ENCODE measurements at places on chromosomes 3 and 15.

DNA sequence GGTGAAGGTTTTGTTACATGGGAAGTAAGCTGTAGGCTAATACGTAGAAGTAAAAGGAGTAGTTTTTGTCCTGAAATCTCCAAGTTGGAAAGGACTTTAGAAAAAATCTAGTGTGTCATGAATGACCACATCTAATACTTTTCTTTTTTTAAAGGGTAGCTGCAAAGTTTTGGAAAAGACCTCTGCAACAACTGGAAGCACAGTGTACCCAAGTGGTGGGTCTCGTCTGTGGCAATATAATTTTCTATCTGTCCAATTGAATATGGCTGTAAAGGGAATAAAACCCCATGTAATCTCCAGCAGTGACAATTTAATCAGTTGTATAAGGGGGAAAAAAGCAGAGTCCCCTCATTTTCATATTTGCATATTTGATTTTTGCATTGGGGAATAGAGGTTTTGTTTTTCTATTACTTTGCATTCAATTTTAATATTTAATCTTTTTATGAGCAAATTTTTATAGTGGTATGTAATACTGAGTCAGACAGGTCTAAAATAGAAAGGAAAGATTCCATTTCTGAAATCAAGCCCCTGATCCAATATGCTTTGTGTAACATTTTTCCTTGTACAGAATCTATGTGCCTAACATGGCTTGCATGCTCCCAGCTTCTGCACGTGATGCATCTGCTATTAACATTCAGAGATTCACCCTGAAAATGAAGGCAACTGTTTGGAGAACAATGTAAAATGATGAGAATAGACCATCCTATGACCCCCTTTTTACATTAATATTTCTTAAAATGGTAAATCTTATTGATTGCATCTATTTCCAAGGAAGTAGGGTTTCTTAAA is 531.4 kb downstream of the ZIC1 start:
- DNase-seq: no peak

- no peak for DNase-seq
These were observed 38.3 kb downstream of the SLC6A6 start for GRCh38 chr3:14440531-14441239.

DNA sequence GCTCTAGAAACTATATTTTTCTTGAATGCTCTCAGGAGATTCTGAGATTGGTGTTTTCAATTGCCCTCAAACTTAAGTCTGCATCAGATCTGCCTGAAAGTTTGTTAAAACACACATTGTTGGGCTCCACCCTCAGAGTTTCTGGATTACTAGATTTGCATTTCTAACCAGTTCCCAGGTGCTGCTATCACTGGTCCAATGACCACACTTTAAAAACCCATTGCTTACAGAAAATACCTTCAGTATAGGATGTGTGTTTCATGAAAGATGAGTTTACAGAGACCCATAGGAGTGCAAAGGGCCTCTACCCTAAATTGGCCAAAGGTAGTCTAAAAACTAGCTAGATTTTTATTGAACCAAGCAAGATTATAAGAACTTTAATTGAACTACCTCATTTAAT is 17.8 kb downstream of the GRM7 start:
- no peak for DNase-seq

DNA sequence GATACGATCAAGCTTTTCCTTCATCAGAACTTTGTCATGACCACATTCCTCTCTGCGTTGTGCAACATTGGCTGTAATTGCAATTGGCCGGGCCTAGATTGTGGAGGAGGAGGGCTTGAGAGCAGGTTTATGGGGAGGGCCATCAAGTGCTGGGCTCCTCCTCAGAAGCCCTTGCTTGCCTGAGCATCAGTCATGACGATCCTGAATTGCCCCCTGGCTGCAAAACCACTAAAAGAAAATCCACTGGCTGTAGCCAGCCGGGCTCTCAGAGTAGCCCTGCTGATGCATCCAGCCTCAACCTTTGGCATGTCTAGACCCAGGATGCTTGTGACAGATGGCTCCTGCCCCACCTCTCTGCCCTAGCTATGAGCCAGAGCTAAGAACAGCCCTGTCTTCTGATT is 13.4 kb upstream of the TRH start:
- DNase-seq: no peak

GRCh38 chr3:55698831-55699230 is 211.7 kb upstream of the WNT5A start:
- no peak for DNase-seq

GRCh38 chr3:52088445-52089367 is 32.3 kb upstream of the DUSP7 start:
- peak; percentile 45 for DNase-seq

- DNase-seq: no peak
These were observed 134.7 kb downstream of the MAGI1 start for GRCh38 chr3:65904016-65904415.

GRCh38 chr15:69533522-69533921 is 80.9 kb downstream of the RPLP1 start:
- DNase-seq: no peak

GRCh38 chr15:99442252-99442897 is 123.4 kb upstream of the MEF2A start:
- no peak for DNase-seq

GRCh38 chr3:56633602-56634535 is 49.2 kb downstream of the TASOR start:
- no peak for DNase-seq

GRCh38 chr15:69225355-69226022 is 65.1 kb downstream of the GLCE start:
- no peak for DNase-seq

- peak; percentile 35 for DNase-seq
These were observed at the start of gene GPR15 for GRCh38 chr3:98531622-98532274. Gene GPR15 (plus strand): TSS chr3:98531978. CDS start chr3:98532034, 56 bp downstream.

- no peak for DNase-seq
These were observed 161.0 kb upstream of the RORA start for GRCh38 chr15:61390138-61390537.

GRCh38 chr15:69742361-69742760 is 289.7 kb downstream of the RPLP1 start:
- DNase-seq: no peak

- DNase-seq: peak; percentile 77
These were observed 588 bp upstream of the VIPR1 start for GRCh38 chr3:42501681-42502428.

DNA sequence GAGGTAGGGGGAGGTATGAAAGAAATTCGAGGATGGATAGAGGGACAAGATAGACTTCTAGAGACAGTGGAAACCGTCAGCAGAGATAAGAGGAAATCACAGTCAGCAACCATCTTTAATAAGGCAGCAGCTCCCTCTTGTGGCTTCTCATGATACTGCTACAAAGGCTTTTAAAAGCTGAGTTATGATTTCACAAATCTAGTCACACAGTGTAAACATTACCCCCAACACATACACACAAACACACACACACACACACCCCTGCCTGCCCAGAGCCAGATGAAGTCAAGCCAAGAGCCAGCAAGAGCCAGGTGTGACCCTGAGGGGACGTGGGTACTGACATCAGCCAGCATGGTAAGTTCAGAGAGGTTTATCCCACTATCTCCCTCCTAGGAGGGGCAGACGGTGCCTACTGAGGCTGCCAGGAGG is 18.9 kb upstream of the TGM5 start:
- peak; percentile 86 for DNase-seq

GRCh38 chr15:76164602-76165001 is 104.8 kb downstream of the TMEM266 start:
- no peak for DNase-seq

- peak; percentile 43 for DNase-seq
These were observed 675 bp downstream of the BRPF1 start for GRCh38 chr3:9732080-9732739.

GRCh38 chr3:186577521-186577920 is 7.0 kb downstream of the DNAJB11 start:
- no peak for DNase-seq

DNA sequence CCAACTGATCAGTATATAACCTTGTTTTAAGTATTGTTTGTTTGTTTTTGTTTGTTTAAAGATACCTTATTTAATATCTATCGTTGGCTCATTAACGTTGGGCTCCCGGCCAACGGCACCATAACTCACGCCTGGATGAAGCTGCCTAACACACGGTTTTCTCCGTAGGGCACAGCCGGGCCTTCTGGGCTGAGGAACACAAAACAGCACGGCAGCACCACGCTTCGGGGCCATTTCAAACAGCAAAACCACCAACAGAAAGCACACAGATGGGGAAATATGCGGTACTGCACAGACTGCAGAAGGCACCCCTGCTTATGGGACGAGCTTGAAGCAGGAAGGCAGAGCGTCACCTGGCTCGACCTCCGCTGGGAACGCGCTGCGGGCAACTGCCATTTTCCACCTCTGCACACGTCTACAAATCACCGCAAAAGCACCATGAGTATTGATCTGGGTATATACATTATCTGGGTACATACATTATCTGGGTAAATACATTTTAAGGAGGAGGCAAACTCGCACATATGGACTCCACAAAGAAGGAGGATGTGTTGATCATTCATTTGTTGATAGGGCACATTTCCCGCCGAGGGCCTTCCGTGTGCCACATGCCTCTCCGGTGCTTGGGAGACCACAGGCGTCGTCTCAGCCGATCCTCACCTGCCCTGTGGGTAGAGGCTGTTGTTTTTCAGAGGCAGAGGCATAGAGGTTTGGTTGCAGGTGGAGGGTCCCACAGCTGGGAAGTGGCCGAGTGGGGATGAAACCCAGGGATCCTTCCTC is 123.7 kb upstream of the ATP2B2 start:
- DNase-seq: no peak

GRCh38 chr3:8458711-8459110 is 42.9 kb upstream of the LMCD1 start:
- DNase-seq: no peak

DNA sequence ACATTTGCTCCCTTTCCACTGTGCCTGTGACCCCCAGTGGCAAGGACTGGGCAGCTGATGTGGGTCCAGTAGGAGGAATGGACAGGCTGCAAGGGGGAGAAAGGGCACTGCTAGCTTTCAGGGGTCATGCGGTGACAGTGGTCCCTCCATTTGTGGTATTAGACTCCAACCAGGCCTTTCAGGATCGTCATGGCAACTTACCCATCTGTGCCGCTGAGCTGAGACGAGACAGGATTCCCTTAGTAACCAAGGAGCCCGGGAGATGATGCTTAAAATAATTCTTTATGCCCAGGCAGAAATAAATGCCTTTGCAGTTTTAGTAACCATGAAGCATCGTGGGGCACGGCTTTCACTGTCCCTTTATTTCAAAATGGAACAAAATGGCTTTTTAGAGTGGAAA is 15.9 kb upstream of the MRPL3 start:
- no peak for DNase-seq

- DNase-seq: peak; percentile 64
These were observed 35.5 kb downstream of the B3GALNT1 start for GRCh38 chr3:161069511-161070251.
